ENCODE measurements at places on chromosomes 1 and 21.

GRCh38 chr21:32456497-32456918, 44.0 kb downstream of the EVA1C start:
- no peak for DNase-seq

DNA sequence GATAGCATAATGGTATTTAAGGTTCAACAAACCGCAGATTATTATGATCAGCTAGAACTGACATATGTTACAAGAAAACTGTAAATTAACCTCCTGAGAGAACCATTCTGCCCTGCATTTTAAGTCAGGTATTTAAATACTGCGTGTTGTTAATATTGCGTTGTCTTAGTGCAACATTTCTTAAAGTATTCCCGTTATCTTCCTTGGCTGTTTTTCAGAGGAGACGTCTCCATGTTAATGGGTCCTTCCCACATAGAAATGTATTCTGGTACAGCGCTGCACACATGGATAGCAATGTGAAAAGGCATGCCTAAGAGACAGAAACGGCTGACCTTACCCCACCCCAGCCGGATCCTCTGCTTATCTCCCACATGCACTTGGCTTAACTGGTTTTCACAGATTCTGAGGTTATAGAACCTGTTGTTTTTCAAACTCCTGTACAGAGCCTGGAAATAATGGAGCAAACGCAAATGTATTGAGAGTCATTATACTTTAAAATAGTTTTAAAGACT, 22.8 kb upstream of the DEGS1 start:
- no peak for DNase-seq

DNA sequence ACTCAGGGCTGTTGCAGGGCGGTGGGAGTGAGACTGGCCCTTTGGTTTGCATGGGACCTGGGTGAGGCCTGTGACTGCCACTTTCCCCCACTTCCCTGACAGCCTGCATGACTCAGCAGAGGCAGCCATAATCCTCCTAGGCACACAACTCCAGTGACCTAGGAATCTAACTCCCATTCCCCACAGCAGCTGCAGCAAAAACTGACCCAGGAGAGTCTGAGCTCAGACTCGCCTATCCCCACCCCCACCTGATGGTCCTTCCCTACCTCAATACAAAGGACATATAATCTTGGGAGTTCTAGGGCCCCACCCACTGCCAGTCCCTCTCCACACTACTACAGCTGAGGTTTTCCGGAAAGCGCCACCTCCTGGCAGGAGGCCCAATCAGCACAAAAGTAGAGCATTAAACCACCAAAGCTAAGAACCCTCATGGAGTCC, 26.7 kb downstream of the NDC1 start:
- DNase-seq = no peak

DNA sequence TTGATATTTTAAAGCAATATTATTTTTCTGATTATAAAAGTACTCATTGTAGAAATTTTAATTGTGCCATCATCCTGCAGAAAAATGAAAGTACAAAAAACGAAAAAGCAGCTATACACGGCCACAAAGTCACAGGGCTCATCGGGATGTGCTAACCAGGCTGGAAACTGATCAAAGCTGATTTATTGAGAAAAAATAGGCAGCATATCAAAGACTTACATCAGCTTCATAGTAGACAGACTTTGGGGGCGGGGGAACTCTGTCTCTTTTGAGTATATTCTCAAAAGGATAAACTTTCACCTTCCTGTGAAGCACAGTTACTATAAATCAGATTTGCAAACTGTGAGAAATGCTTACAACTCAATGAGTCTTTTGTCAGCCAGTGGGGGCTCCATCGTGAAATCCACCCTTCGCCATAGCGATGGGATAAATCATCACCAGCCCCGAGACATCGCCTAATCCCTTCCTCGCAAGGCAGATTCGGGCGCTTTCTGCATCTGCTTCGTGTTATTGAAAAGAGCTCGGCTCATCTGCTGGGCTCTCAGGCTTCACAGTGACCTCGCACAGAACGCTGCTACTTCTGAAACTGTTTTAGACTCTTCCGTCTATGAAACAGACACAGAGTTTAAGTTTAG, 69.2 kb upstream of the ERG start:
- DNase-seq = no peak

DNA sequence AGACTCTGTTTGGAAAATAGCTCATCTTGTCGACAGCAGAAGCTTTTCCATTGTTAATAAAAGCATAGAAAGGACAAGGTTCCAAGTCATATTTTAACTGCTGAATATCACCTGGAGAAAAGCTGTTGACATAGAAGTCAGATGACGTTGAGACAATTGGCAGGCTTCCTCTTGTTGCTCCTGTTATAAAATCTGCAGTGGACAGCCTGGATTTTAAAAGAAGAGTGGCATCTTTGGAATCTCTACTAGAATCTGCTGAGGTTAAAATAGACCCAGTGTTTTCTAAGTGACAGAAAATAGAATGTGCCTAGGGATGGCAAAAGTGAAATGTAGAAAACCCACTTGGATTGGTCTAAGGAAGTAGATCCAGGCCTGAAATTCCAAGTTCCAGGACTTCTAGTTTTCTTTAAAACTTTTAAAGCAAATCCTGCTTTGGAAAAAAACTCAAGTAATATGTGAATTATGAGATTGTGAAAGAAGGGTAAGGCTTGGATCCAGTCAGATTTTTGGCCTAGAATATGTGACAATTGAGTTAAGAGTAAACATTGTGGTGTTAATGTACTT, 53.6 kb upstream of the NEXN start:
- no peak for DNase-seq

- DNase-seq = no peak
These were observed 10.2 kb downstream of the AADACL4 start for GRCh38 chr1:12654004-12654567.

- DNase-seq = no peak
These were observed 42.8 kb upstream of the PPP2R5A start for GRCh38 chr1:212242288-212242984.

- no peak for DNase-seq
These were observed 287.0 kb downstream of the ASTN1 start for GRCh38 chr1:176877557-176877956.

- DNase-seq = no peak
These were observed 92.5 kb downstream of the NOS1AP start for GRCh38 chr1:162161916-162162550.
